ENCODE measurements at places on chromosomes 6 and 20. TPM values are rescaled to one million over a fixed set of nuclear protein-coding genes. Genes with fewer than 3 reads are reported as not detected.

ZBTB12 gene
- total RNA-seq = 3.0 TPM

PDYN gene
- not detected for total RNA-seq

ABT1 gene
- 14.3 TPM for total RNA-seq

GRM1 gene
- not detected for total RNA-seq

DSN1 gene
- 37.2 TPM for total RNA-seq

VGLL2 gene
- total RNA-seq = not detected

COQ3 gene
- total RNA-seq = 14.0 TPM

Measured in bronchus fibroblast of lung (primary cell).